Stimulated activated CD8-positive, alpha-beta memory T cell treated with anti-CD3 and anti-CD28 coated beads, Interleukin-7, amount 100 ng/mL, for 1 hour (primary cell): ENCODE measurements at places on chromosomes 1 and 21.

- DNase-seq: no peak
Observed at GRCh38 chr1:54474310-54475251, 68.4 kb upstream of the SSBP3 start.

DNA sequence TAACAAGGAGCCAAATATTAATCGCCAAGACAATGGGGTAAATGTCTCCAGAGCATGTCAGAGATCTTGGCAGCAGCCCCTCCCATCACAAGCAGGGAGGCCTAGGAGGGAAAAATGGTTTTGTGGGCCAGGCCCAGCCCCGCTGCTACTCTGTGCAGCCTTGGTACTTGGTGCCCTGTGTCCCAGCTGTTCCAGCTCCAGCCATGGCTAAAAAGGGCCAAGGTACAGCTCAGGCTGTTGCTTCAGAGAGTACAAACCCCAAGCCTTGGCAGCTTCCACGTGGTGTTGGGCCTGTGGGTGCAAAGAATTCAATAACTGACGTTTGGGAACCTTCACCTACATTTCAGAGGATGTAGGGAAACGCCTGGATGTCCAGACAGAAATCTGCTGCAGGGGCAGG lies 10.4 kb downstream of the UBE2G2 start:
- DNase-seq: no peak

GRCh38 chr1:196376630-196377328 lies 231.5 kb downstream of the KCNT2 start:
- no peak for DNase-seq

DNA sequence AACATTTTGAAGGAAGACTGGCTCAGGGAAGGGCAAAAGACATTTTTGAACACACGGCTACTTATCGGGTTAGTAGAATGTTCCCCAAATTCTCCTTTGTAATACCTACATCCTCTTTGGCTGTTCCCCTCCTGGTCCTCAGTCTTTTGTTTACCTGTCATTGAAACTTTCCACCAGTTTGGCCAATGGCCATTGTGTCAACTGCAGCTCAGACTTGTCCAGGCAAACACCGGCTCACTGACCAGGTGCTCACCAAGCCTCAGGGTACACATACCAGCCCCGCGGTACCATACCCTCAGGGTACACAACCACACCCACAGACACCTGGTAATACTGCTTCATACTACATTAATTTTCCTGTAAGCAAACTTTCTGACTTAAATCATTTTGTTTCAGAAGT lies 84.8 kb upstream of the ZNF648 start:
- no peak for DNase-seq

- DNase-seq: no peak
Observed at GRCh38 chr1:224745394-224745793, 129.3 kb downstream of the CNIH3 start.

- no peak for DNase-seq
Observed at GRCh38 chr21:44994695-44995342, 55.0 kb downstream of the SLX9 start.

GRCh38 chr1:116346943-116347673 lies 25.9 kb upstream of the ATP1A1 start:
- no peak for DNase-seq

- no peak for DNase-seq
Observed at GRCh38 chr1:157197906-157198435, 59.8 kb upstream of the ETV3 start.

GRCh38 chr1:162145966-162146696 lies 76.6 kb downstream of the NOS1AP start:
- DNase-seq: no peak

GRCh38 chr1:9073143-9073542 lies 3.7 kb upstream of the SLC2A5 start:
- DNase-seq: no peak

DNA sequence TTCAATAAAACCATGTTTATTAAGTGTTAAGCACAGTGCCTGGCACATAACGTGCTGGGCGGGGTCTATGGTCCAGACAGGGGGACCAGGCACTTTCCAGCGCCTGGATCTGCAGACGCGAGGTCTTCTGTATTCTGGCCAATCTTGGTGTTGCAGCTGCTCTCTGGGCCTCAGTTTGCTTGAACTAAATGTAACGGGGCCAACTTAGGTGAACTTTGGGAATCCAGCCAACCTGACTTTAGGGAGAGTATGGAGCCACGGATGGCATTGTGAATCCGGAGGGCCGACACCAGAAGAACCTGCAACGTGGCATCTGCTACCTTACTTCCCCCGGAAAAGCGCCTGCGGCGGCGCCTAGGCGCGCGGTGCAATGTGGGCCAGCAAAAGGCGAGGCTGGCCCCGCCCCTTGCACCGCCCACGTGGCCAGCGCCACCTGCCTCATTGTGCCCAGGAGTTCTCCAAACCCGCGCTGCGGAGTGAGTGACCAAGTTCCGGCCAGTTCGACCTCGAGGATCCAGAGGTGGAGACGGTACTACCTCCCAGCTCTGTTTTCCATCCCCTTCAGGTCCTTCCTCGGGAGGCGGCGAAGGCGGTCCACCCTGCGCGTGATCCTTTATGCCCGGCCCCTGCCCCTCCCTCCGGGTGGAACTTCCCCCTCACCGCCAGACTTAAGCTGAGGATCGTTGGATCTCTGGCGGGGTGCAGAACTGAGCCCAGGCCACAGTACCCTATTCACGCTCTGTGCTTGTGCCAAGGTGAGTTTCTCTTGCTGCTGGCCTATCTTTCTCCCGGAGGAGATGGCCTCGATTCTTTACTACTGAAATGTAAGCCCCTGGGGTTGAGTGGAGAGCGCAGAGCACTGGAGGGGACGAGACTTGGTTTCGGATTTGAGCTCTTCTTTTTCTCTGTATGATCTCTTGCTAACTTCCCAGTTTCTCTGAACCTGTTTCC lies at the start of gene AKR1A1:
Gene AKR1A1, plus strand, starts transcription at position 426 of the 951 bp plus-strand sequence. CDS start 10,969 bp downstream, outside the sequence.
- peak; percentile 72 for DNase-seq

DNA sequence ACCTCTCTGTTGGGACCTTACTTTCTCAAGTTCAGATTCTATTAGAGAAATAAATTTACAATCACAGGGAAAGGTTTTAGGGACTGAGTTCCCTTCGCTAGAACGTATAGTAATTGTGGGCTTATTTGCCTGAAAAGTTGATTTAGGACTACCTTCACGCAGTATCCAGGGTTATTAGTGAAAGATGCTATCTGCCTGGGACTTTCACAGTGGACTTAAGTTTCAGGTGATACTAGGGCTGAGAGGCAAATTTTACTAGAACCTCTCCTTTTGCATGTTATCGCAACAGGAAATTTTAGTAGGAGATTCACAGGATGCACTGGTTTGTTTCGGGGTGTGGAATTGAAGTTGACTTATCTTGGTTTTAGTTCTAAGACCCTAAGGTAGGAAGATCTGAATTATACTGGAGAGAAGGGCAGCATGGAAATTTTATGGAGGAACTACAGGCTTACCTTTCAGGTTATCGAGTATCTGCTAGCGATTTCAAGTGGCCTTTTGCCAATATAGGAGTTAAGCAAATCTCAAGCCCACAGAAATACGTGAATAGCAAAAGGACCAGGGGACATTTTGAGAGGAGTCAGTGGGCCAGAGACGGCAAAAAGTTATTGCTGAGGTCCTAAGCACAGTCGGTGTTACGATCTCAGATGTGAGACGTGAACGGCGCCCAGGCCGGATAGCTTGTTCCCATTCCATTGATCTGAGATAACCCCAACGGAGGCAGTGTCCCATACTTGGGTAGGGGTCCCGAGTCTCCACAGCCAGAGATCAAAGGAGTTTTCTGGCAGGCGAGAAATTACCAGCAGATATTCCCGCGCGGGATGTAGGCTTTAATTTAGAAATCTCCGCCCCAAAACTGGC lies 723 bp upstream of the GNAI3 start:
- peak; percentile 9 for DNase-seq

GRCh38 chr1:20666804-20667203 lies 5.6 kb upstream of the DDOST start:
- DNase-seq: no peak

DNA sequence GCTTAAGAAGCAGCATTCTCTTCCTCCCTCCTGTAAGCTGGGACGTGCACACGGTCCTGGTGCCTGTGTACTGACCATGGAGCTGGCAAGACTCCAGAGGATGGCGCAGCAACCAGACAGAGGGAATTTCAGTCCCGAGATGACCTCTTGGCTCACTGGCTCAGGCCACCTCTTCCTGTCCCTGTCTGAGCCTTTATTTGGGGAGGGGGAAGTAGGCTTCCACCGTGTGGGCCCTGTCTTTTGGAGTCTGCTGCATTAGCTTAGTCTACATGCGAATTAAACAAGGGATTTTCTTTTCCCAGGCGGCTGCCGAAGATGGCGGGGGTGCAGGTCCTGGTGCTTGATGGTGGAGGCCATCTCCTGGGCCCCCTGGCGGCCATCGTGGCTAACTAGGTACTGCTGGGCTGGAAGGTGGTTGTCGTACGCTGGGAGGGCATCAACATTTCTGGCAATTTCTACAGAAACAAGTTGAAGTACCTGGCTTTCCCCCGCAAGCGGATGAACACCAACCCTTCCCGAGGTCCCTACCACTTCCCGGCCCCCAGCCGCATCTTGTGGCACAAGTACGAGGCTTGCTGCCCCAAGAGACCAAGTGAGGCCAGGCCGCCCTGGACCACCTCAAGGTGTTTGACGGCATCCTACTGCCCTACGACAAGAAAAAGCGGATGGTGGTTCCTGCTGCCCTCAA lies 10.2 kb downstream of the IL24 start:
- no peak for DNase-seq

DNA sequence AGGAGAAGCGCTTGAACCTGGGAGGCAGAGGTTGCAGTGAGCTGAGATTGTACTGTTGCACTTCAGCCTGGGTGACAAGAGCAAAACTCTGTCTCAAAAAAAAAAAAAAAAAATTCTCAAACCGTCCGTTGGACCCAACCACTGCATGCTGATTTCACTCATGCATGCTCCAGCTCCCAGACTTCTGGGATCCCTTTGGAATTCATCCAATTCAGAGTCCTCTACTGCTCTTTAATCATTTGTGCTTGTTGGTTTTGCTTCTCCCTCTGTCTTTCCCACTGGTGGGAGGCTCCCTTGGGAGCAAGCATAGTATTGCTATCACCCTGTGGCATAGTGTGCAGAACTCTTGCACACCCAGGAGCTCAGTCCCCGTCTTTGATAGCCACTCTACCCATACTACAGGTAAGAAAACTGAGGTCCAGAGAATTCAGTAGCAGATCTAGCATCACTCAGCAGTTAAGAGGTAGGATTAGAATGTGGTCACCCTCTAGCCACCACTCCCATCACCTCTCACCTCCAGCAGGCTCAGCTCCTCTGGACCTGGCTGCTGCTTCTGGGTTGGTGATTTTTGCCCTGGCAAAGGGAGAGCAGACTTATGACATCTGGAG lies 3.1 kb upstream of the LMNA start:
- no peak for DNase-seq

DNA sequence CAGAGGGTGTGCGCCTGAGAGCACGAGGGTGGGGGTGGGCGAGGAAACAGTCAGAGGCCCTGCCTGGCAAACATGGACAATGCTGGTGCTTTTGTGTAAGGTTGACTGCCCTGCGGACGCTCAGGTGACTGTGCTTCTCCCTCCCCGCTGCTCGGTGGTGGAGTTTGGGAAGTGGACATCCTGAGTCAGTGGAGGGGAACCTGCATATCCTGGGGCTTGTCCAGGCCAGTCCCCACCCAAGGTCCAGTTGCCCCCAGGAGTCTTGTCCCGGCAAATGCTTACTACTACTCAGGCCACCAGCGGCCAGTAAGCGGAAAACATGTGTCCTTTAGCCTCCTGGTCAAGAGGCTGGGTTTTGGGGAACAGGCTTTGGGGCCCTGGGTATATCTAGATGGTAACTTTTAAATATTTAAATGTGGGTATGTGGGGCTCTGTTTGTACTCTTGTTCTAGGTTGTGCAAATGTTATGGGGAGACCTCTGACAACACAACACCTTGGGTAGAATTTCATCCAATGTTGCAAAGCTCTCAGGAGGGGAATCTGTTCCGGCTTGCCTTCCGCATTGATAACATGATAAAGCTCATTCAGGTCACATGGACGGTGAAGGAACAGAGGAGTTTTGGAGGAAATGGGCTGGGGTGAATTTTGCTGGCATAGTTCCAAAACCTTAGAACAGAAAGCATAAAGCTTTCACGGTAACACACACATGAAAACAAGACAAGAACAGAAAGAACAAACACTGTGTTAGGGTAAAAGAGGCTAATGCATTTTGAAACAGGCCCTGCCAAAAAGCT lies 364.9 kb downstream of the PRDM2 start:
- no peak for DNase-seq

- DNase-seq: no peak
Observed at GRCh38 chr21:40173816-40174215, 306.6 kb downstream of the PCP4 start.

- DNase-seq: no peak
Observed at GRCh38 chr1:76330991-76331603, 256.6 kb downstream of the ST6GALNAC3 start.

DNA sequence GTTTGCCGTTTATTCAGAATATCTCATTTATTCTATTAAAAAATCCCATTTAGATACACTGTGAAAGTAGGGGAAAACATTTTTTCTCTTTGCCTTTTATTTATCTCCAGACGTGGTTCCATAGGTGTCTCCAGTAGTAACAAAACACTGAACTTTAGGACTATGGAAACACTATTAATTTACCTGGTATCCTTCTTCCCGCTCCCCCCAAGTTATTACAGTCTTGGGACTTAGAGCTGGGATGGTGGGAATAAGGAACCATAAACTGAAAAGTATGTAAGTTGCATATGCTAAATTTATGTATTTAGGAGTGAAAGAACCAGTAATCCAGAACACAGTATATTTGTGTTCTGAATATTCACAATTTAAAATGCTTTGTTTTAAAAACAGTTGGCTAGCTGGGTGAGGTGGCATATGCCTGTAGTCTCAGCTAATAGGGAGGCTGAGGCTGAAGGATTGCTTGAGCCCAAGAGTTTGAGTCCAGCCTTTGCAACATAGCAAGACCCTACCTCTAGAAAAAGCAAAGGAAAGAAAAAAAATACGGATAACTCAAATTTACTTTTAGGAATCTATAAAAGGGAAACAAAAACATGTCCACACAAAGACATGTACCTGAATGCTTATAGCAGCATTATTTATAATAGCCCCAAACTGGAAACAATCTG lies 3.1 kb downstream of the DNAJB4 start:
- no peak for DNase-seq

DNA sequence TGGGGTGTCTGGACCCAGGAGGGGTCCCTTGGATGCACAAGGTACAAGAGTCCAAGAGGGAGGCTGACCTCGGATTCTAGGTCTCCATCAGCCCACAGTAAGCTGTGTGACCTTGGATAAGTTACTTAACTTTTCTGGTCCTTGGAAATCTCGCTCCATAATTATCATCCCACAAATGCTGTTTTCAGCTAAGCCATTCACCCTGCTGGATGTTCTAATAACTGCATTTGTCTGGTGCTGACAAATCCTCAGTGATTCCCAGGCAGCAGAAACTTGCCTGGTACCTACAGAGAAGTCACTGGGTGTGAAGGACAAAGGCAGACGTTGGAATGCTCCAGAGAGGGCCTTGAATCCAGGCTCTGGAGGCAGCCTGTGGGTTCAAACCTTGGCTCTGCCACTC lies 89.7 kb downstream of the IGSF21 start:
- no peak for DNase-seq
